Activated naive CD4-positive, alpha-beta T cell treated with anti-CD3 and anti-CD28 coated beads for 36 hours (primary cell): ENCODE measurements at places on chromosomes 5 and 9. TPM values are rescaled to one million over a fixed set of nuclear protein-coding genes. Genes with fewer than 3 reads are reported as not detected.

TMEM8B gene
- total RNA-seq, result 6.6 TPM

SLCO6A1 gene
- total RNA-seq, result not detected

ADAMTS6 gene
- 0.93 TPM for total RNA-seq

ANGPTL2 gene
- total RNA-seq, result not detected

DNA sequence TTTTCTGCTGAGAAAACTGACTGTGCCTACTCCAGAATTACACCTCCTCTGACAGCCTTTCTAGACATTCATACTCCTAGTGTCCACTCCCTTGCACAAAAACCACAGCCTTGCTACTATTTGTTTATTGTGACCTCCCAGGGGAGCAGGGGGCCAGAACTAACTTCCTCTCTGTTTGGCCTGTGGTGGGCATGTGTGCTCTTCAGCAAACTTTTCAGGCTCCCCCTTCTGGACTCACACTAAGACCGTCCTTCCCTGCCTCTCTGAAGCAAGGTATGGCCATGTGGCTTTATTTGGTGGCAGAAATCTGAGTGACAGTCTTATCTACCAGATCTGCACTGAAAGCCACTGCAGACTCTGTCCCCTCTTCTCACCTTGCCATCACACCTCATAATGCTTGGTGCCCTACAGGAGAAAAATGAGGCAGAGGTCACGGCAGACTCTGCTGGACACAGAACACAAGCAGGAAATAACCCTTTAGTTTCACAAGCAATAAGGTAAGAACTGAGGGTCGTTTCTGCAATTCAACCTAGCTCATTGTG, 28.2 kb downstream of the LIFR start:
- H3K4me1 ChIP-seq, result no peaks in the 10 kb centered on the region
- H3K36me3 ChIP-seq, result no peaks in the 10 kb centered on the region
- no peak for DNase-seq
- no peak overlapping the region for H3K27ac ChIP-seq

DNA sequence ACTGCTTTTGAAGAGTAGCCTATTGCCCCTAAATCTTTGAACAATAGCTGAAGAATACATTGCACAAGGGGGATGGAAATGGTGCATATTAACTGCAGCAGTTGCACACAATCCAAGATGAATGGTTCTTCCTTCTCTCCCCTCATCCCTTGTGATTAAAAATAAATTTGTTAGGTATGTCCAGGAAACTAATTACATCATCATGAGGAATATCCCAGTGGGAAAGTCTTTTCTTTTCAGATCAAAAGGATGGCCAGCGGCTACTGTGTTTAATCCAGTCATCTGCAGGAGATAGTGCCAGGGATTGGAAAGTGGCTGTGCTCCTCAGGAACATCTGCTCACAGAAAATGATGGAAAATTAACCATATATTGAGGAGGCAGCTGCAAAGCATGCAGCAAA, 508.4 kb upstream of the SEMA6A start:
- no peaks in the 10 kb centered on the region for H3K36me3 ChIP-seq
- H3K27me3 ChIP-seq, result no peaks in the 10 kb centered on the region
- H3K27ac ChIP-seq, result no peak overlapping the region
- no peaks in the 10 kb centered on the region for H3K4me1 ChIP-seq

GRCh38 chr9:88746029-88746742, 211.2 kb downstream of the NXNL2 start:
- peaks cover 2% of the 10 kb centered on the region for H3K27me3 ChIP-seq
- H3K36me3 ChIP-seq, result no peaks in the 10 kb centered on the region
- DNase-seq, result no peak
- H3K4me3 ChIP-seq, result no peak overlapping the region

DNA sequence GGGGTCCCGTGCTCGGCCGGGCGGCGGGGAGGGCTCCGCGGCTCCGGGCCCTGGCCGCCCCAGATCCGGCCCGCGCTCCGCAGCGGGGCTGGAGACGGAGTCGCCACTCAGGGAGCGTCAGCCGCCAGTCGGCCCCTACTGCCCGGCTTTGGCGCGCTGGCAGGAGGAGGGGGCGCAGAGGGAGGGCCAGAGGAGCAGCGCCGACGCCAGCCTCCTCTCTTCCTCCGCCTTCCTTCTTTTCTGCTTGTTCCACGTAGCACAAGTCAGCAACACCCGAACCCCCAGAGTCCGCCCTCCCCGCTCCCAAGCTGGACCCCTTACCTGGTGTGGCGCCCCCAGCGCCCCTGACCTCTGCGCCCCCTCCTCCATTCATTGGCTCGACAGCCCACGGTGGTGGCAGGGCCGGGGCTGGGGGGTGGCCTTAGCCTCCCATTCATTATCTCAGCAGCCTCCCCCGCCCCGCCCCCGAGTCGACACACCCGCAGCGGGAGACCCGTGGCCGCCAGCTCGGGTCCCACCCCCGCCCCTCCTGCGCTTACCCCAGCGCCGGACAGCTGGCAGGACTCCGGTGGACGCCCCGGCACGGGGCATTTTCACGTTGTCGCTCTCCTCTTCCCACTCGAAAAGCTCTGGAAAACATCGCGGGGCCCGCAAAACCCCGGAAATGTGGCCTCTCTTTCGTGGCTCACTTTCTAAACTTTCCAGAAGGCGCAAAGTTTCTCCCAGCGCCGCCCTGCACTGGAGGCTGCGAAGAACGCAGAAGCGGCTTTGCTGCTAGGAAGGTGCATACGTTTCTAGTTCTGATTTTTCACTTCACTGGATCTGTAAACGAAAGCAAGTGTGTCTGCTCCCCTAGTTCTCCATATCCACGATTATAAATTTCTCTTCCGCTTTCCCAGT, at the start of gene LPAR1:
TSS of gene LPAR1 (minus strand) at position 140 of the 900 bp plus-strand sequence. CDS start 66,353 bp downstream, outside the sequence.
- DNase-seq, result no peak
- H3K36me3 ChIP-seq, result no peaks in the 10 kb centered on the region
- no peak within 1 kb of the TSS for H3K27ac ChIP-seq
- peaks cover 10% of the 10 kb centered on the region for H3K4me1 ChIP-seq

DNA sequence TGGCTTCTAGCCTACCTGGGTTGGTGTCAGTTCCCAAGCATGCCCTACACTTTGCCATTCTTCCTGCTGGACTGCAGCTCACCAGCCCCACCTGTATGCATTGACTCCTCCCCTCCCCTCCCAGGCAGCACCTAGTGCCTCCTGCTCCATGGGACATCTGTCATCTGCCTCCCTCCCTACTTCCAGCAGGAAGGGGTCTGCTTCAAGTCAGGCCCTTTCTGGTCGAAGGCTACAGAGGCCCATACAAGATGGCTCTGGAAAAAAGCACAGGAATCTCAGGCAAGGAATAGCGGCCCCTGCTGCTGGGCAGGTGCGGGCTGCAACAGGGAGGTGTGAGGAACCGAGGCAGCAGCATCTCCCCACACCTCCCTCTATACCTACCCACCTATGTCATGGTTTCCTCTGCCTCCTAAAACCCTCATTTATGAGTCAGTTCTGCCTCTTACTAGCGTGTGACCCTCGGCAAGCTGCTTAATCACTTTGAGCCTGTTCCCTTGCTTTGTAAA, 19.7 kb downstream of the WWC1 start:
- H3K4me1 ChIP-seq, result no peaks in the 10 kb centered on the region
- DNase-seq, result no peak
- no peak overlapping the region for H3K4me3 ChIP-seq
- H3K36me3 ChIP-seq, result no peaks in the 10 kb centered on the region
- no peak overlapping the region for H3K27ac ChIP-seq
- peaks cover 3% of the 10 kb centered on the region for H3K27me3 ChIP-seq

DNA sequence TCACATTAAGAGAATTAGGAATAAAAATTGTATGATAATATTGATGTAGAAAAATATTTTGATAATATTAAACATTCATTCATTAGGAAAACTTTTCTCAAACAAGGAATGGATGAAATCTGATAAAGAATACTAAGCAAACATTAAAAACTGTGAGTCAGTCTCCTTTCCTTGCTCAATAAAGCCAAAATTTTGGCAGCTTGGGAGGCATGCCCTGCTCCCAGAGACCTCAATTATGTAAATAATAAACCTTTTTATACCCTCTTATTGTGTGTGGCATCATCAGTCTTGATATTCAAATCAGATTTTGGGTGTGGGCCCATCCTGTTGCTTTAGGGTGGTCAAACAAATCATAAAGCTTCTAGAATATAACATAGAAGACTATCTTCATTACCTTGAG, 36.6 kb upstream of the CCL21 start:
- H3K36me3 ChIP-seq, result no peaks in the 10 kb centered on the region
- H3K4me3 ChIP-seq, result no peak overlapping the region
- no peak for DNase-seq
- H3K27ac ChIP-seq, result no peak overlapping the region
- H3K27me3 ChIP-seq, result peaks cover 19% of the 10 kb centered on the region

DNA sequence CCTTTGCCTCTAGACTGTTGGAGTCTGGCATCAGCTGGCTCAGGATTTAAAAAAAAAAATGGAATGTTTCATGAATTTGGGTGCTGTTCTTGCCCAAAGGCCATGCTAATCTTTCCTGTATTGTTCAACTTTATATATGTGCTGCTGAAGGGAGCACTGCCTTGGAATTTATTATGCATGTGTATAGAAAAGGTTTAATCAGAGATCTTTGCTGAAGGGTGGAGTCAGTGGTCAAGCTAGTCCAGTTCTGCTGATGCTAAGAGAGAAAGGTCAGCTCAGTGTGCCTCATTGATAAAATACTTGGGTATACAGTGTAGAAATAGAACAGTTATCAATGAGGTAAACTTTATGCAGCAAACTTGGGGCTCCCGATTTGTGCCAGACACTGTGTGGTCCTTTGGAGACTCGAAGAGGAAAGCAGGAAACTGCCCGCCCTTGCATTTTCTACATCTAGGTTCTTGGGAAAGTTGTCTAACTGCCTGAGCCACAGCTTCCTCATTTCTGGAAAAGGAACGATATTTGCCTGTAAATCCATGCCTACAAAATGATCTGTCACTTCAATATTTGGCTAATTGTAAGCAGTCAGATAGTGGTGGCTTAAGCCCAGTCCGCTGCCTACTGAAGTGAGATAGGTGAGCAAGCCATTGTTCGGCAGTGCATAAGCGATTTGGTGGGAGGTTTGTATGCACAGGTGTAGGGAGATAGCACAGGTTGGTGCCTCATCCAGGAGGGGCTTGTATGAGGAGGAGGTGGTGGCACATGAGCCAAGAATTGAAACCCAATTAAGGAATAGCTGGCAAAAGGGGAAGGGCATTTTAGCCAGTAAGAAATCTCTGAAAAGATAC, 29.2 kb upstream of the GTF2H2C start:
- no peak overlapping the region for H3K4me3 ChIP-seq
- peaks cover 3% of the 10 kb centered on the region for H3K27me3 ChIP-seq
- no peak for DNase-seq
- no peaks in the 10 kb centered on the region for H3K36me3 ChIP-seq
- no peak overlapping the region for H3K27ac ChIP-seq

DNA sequence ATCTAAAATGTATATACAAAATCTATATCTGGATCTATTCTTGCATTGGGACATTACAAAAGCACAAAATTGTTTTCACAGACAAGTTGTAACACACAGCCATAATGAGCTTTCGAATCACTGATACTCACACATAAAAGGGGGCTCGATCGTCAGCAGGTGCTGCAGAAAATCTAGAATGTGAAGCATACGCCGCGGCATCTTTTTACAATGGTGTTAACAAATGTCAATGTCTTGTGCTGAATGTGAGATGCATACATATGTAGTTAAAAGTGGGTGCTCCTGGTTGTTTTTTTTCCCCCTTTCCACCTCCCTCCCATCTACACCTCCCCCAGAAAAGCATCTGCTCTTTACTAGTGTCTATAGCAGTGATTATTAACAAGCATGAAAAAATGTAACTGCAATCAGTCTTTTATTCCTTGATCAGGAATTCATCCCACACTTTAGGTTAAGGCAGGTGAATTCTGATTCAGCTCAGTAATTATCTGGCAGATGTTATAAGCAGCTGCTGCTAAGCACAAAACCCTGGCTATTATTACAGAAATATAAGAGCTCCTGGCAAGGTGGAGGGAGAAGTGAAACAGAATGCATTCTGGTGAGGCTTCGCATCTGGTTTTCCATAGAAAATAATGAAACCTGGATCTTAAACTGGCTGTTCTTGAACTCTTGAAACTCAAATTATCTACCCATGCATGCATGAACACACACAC, 114.1 kb downstream of the MPDZ start:
- no peaks in the 10 kb centered on the region for H3K27me3 ChIP-seq
- H3K4me1 ChIP-seq, result no peaks in the 10 kb centered on the region
- H3K36me3 ChIP-seq, result no peaks in the 10 kb centered on the region
- H3K27ac ChIP-seq, result no peak overlapping the region

DNA sequence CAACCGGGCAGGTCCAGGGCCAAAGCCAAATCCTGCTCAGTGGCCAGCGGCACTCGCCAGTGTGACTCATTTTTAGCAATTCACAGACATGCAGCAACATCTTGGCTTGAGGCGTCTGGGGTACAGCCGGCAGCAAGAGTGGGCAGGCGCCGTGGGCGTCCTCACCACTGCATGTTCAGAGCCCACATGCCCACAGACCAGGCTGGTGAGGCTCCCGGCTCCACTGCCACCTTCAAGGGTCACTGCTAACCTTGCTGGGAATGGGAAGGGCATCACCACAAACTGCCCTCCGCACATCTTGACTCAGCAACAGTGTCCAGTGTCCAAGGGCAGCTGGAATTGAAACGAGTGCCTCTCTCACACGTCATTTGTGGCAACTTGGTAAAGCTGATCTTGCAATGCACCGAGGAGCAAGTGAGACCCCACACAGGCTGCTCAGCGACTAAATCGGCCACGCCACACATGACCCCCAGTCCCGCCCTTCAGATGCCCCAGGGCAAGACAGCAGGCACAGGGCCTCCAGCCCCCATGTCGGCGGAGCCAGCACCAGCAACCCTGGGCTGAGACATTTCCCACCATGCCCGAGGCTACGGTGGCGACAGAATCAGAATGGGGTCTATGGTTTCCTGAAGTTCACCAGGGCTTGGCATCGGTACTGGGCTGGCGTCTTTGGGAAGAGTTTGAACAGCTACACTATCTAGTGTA, 140.3 kb downstream of the ROR2 start:
- no peak overlapping the region for H3K27ac ChIP-seq
- DNase-seq, result no peak
- H3K4me1 ChIP-seq, result no peaks in the 10 kb centered on the region
- H3K27me3 ChIP-seq, result no peaks in the 10 kb centered on the region

- H3K4me1 ChIP-seq, result no peaks in the 10 kb centered on the region
- H3K4me3 ChIP-seq, result no peak overlapping the region
- no peaks in the 10 kb centered on the region for H3K36me3 ChIP-seq
- H3K27ac ChIP-seq, result no peak overlapping the region
These were observed 75.1 kb upstream of the SMIM23 start for GRCh38 chr5:171710451-171711024.
